ENCODE measurements at places on chromosomes 6 and 20. TPM values are rescaled to one million over a fixed set of nuclear protein-coding genes. Genes with fewer than 3 reads are reported as not detected.

MCHR2 gene
- not detected for total RNA-seq

DNA sequence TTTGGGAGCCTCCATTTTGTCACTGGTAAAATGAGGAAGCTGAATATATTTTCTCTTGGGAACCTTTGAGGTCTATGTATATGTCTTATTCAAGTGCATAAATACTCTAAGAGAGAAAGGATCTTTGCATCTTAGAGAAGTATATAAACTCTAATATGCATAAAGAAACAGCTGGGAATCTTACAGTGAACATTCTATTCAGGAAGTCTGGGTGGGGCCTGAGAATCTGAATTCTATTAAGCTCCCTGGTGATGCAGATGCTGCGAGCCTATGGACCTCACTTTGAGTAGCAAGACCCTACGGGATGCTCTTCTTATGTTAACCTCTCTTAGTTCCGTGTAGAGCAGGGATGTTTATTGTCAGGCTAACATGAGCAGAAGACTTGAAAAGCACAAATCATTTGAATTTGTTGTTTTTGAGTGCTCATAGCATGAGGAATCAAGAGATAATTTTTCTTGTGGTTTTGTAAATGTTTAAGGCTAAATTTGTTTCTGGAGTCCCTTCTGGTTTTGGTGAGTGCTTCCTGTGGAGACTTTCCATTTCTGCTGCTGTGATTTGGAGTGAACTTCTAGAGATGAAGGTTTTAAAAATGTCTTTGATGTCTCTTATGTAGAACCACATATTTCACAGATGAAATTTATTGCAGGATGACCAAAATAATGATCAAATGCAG, 281.2 kb upstream of the JAG1 start:
- no peak for DNase-seq

- DNase-seq = no peak
These were observed 68.3 kb downstream of the NPEPL1 start for GRCh38 chr20:58760856-58761255.

DNA sequence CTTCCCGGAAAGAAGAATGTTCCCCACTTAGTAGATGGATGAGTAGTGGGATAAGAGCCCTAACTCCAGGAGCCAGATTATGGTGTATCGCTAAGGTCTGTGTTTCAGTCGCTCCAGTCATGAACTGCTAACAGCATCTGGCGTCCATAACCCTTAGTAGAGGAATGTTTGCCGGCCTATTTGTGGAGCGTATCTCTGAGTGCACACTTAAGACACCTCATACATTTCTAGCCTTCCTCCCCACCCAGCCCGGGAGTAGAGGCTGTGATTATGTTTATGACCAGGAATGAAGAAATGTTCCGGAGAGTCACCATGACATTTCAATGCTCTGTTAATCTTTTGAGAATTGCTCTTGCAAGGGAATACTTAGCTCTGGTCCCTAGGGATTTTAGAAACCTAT, 251.1 kb upstream of the SOX4 start:
- no peak for DNase-seq

DNA sequence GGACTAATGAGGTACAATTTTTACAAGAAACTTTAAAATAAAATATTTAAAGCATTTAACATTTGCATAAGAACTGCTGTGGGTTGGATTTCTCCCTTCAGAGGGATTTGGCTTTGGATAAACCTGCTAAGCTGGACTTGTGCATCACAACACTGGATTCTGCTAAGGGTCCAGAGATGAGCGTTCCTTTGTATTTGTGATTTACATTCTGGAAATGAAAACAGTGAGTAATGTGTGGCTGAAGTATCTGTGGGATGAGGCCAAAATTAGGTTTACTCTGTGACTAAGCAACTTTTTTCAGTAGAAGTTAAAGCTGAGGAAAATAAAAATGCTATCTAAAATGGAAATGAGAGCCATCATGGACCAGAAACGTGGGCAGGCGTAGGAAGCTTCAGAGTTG, 494.3 kb downstream of the EPM2A start:
- no peak for DNase-seq

SSTR4 gene
- total RNA-seq = 0.19 TPM

DNA sequence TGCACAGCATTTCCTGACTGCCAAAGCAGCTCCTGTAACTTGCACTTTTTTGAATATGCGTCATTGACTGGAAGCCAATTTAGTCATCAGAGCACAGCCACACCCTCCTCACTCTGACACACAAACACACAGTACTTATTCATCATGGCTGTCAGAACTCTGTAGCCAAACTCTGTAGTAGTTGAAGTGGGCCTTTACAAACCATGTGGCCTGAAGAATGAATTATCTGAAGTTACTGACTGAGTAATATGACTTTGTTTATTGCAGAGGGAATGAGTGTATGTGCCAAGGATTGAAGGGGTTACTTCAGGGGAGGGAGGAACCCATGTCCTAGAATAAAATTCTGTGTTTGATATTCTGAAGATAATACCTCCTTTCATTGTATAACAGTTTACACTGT, 102.7 kb downstream of the FIG4 start:
- no peak for DNase-seq

DNA sequence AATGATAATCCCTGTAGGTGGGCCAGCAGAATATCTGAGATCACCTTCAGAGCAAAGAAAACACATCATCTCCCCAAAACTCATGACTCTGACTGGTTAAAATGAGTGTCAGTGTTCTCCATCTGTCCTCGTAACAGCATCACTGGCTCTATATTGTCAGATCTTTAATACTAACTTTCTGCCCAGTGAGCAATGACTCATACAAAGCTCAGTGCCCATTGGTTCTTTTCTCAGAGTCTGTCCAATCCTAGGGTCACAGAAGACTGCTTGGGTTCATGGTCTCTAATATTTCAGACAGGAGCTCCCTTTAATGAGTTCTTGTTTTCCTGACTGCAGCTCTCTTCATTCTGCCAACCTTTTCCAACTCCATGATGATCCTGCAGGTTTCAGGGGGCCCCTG, 36.4 kb downstream of the HLA-DPB1 start:
- DNase-seq = no peak

- DNase-seq = no peak
These were observed 74.1 kb downstream of the FAM83B start for GRCh38 chr6:54920628-54921027.

GRCh38 chr20:3229798-3230197, 9.2 kb downstream of the SLC4A11 start:
- DNase-seq = no peak

WFDC10B gene
- 0.73 TPM for total RNA-seq

Measured in mucosa of descending colon (tissue), 3 donors.